Kidney glomerular epithelial cell (primary cell): ENCODE measurements at places on chromosomes 1 and 21.

- no peak for DNase-seq
Measured at GRCh38 chr1:64569411-64569810, 99.5 kb downstream of the CACHD1 start.

DNA sequence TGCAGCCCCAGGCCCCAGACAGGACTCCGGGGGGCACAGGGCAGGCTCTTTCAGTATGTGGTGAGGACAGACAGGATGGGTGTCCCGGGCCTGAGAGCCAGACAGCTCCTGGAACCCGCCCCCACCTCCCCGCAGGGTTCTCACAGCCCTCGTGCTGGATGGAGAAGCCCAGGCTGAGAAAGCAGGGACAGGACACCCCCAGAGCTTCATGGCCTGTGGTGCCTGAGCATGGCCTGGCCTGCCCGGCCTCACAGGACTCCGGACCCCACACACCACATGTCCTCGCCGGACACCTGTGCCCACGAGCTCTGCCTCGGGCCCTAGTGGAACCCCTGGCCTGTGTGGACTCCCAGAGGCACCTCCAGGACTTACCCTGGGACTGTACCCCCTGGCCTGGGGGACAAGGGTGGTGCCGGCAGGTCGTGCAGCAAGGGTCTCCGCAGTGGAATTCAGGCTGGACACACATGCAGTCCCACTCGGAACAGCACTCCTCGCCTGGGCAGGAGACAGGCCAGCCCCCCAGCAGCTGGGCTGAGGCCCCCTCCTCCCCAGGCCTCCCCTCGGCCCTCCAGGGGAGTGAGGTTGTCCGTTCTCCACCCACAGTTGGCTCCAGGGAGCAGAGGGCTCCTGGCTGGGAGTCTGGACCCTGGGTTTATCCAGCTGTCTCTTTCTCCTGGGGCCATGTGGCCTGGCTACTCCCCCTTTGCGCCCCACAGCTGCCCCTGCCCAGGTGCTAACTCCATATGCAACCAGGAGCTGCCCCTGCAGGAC lies 1.2 kb downstream of the TNFRSF18 start:
- no peak for DNase-seq

- DNase-seq, result no peak
Measured at GRCh38 chr1:1609822-1610485, 5.3 kb upstream of the MIB2 start.

GRCh38 chr21:43721206-43721605 lies 2.3 kb downstream of the PDXK start:
- DNase-seq, result no peak

GRCh38 chr1:13786541-13786940 lies 86.6 kb downstream of the PRDM2 start:
- no peak for DNase-seq

DNA sequence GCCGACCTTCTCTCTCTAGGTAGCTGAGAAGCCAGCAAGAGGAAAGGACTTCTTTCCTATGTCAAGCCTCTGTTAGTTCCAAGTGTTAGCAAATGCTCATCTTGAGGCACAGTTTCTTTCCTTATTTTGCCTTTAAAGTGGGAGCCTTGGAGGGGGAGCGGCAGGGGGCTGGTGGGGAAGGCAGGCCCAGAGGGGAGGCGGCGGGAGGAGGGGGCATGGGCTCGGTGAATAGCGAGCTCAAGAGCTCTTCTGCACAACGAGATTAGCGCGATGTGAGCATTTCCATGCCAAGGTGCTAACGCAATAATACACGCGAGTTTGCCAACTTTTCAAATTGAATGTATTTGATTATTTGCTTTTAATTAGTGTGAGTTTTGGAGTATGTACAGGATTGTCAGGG lies 372.6 kb downstream of the RPS6KC1 start:
- DNase-seq, result no peak

- no peak for DNase-seq
Measured at GRCh38 chr1:230149751-230150584, 82.9 kb downstream of the GALNT2 start.

- DNase-seq, result no peak
Measured at GRCh38 chr1:205597691-205598314, 34.0 kb downstream of the ELK4 start.

DNA sequence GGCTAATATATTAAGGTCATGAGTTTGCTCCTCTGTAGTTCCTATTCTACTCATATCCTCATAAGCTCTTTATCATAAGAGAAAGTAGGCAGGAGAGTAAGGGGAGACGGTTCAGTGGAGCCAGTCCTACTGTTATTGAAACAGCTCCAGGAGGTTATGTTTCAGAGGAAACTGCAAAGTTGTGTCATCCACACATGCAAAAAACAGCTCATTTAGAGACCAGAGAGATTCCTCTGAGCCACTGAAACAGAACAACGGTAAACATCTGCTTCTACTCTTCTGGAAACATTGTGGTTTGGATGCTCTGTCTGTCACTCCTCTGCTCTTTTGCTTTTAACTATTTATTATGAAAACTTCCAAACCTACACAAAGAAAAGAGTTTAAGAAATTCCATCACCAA lies 66.3 kb upstream of the PPP2R5A start:
- peak; percentile 99 for DNase-seq

DNA sequence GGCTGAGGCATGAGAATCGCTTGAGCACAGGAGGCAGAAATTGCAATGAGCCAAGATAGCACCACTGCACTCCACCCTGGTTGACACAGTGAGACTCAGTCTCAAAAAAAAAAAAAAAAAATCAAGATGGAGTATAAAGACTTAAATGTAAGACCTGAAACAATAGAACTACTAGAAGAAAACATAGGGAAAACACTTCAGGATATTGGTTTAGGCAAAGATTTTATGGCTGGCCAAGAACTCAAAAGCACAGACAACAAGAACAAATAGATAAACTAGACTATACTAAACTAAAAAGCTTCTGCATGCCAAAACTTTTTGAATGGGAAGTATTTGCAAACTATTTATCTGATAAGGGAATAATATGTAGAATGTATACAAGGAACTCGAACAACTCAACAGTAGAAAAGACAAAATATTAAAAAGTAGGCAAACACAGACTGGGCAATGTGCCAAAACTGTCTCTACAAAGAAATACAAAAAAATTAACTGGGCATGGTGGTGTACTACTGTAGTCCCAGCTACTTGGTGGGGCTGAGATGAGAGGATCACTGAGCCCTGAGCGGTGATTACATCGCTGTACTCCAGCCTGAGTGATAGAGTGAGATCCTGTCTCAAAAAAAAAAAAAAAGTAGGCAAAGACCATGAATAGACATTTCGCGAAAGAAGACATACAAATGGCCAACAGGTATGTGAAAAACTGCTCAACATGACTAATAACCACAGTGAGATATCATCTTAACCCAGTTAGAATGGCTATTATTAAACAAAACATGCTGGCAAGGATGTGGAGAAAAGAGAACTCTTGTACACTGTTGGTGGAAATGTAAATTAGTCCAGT lies 25.3 kb downstream of the DTL start:
- DNase-seq, result no peak
